Daoy (cell line): ENCODE measurements at places on chromosomes 1 and 21. TPM values are rescaled to one million over a fixed set of nuclear protein-coding genes. Genes with fewer than 3 reads are reported as not detected.

DNA sequence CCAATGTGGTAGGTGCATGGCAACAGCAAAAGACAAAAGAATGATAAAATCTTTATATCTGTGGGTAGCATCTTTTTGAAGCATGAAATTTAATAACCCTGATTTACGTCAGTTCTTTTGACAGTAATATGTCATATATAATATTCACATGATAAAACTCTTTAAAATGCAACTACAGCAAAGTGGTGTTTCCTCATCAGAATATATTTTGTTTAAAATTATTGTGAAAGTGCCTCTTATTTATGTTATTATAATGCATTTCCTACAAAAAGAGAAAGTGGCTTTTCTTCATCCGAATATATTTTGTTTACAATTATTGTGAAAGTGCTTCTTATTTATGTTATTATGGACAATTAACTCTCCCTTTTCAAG lies 46.9 kb upstream of the EEIG2 start:
- DNase-seq, result no peak

The CD1B gene
- not detected in 2 replicates for total RNA-seq

The ALX3 gene
- not detected in 2 replicates for total RNA-seq

The L1TD1 gene
- not detected in 2 replicates for total RNA-seq

- DNase-seq, result no peak
Observed at GRCh38 chr1:12049616-12050015, 13.5 kb upstream of the TNFRSF8 start.

The TLCD4 gene
- 5.7 and 7.6 TPM in 2 replicates for total RNA-seq

The NOS1AP gene
- 0.06 TPM in 1 of 2 replicates, not detected in the other for total RNA-seq

DNA sequence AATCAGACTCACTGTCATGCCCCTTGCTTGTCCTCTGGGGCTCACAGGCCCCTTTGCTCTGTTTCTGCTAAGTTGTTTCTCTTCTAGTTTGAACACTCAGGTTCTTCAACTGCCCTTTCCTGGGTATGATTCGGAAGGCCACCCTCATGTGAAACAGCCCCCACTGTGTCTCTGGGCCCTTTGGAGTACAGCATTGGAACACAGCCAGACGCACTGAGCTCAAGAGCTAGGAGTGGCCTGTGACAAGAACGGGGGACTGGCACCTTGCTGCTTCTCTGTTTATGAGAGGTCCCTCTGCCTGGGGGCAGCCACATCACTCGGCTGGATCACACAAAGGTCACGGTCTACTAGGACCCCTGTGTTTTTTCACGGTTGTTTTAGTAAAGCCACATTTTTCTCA lies 114.4 kb upstream of the ZC3H12A start:
- no peak for DNase-seq

- no peak for DNase-seq
Observed at GRCh38 chr1:24875257-24875656, 54.8 kb downstream of the RUNX3 start.

The LRP8 gene
- 26.9 and 28.1 TPM in 2 replicates for total RNA-seq

The MOB3C gene
- 4.0 and 5.1 TPM in 2 replicates for total RNA-seq

The CELA2B gene
- not detected in 2 replicates for total RNA-seq

DNA sequence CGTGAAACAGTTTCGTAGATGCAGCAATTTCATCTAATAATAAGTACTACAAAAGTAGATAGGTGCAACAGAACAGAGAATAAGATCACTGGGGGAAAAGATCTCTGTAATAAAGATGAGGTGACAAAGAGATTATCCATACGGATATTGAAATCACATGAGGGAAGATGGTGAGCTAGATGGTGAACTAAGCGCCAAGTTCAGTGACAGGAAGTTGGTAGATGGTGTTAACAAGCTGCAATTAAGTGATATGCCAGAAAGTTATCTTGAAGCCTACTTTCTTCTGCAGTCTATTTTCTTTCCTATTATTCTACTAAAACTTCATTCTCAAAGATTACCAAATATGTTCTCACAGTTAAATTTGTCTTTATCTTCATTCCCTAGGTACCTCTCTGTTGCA lies 7.1 kb downstream of the LRIF1 start:
- DNase-seq, result no peak

DNA sequence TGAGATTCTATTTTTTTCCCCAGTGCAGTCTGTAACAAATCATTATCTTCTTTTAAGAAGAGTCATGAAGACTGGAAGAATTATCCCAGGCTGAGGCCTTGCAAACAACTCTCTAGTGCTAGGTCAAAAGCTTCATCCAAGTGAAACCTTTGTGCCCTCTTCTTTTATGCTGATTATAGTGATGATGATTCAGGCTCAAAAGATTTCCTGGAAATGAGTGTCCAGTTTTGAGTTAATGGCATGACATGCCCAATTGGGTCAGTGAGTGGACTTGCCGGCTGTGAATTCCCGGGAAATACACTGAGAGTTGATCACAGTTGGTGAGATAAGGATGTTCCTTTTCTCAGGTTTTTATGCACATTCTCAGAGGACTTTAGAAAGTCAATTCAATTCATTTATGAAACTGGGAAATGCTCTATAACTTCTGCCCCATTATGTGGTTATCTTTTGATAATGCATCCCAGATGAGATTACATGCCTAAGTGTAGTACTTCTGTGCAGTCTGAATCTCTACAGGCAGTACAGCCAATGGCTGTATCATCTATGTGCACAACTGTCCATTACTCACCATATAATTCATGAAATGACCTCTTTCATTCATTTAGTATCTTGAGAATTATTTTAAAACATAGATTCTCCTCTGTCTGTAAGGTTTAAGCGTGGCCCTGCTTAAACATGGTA lies 66.2 kb downstream of the S1PR1 start:
- DNase-seq, result peak; percentile 25

The VANGL2 gene
- total RNA-seq, result 1.9 and 2.0 TPM in 2 replicates

DNA sequence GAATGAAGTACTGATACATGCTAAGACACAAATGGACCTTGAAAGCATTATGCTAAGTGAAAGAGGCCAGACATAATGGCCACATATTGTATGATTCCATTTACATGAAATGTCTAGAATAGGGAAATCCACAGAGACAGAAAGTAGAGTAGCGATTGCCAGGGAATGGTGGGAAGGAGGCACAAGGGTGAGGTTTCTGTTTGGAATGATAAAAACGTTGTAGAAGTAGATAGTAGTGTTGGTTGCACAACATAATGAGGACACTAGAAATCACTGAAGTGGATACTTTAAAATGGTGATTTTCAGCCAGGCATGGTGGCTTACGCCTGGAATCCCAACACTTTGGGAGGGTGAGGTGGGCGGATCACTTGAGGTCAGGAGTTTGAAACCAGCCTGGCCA lies 97.6 kb upstream of the VANGL1 start:
- DNase-seq, result no peak

GRCh38 chr21:44984792-44985440 lies 45.1 kb downstream of the SLX9 start:
- DNase-seq, result no peak
